ENCODE measurements at places on chromosomes 13 and 19.

GRCh38 chr13:45518525-45519245 lies 53.9 kb downstream of the COG3 start:
- no peak for DNase-seq

DNA sequence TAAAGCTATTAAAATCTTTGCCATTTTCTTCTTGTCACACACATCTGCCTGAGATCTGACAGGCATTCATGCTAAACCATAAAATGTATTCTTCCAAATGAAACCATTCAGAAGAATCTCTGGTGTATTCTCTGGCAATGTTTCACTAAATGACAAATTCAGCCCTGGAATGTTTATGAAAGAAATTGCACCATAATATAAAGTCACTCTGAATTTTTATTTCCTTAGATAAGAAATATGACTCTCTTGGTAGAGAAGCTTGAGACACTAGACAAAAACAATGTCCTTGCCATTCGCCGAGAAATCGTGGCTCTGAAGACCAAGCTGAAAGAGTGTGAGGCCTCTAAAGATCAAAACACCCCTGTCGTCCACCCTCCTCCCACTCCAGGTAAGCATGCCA lies 14.3 kb downstream of the OLFM4 start:
- DNase-seq, result no peak

GRCh38 chr13:29513002-29513980 lies 82.2 kb downstream of the SLC7A1 start:
- DNase-seq, result no peak

GRCh38 chr19:29255912-29256311 lies 43.0 kb upstream of the UQCRFS1 start:
- DNase-seq, result no peak

GRCh38 chr13:95588134-95588533 lies 35.6 kb downstream of the CLDN10 start:
- DNase-seq, result no peak

GRCh38 chr13:51524312-51524711 lies 60.0 kb upstream of the WDFY2 start:
- DNase-seq, result no peak
